Activated CD4-positive, CD25-positive, alpha-beta regulatory T cell (primary cell): ENCODE measurements at places on chromosomes 2 and 18.

GRCh38 chr18:30450927-30451326 lies 591.6 kb downstream of the DSC3 start:
- DNase-seq: no peak

DNA sequence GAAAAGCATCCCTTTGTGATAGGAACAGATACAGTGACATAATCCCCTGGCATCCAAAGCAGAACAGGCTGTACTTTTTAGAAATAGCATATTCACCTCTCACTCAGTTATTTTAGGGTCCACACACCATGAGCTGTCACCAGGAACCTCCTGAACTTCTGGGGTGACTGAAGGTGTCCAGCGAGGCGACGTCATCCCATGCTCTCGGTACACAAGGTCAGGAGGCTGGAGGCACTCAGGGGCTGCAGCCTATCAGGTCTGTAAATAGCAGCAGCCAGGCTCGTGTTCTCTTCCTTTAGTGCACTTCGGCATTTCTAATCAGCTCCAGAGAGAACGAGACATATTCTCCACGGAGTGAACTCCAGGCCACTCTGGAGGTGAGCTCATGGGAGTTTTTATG lies 98.3 kb downstream of the GATA6 start:
- no peak for DNase-seq

GRCh38 chr18:22171258-22172119 lies 2.1 kb downstream of the GATA6 start:
- DNase-seq: no peak

DNA sequence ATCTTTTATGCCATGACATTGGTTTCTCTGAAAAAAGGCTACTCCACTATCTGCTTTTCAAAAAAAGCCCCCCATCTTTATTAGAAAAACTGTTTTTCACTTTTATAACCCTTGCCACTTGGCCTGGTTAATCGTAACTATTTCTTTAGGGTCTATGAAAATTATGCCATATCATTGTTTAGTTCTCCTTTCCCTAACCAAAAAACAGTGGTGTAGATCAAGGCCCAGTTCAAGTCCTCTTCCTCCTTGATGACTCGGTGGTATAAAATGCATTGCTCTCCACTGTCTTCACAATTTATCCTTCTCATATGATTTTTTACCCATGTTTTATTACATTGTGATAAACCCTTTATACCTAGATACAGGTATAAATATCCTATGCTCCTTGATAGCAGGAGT lies 205.5 kb downstream of the ZNF521 start:
- DNase-seq: no peak

- DNase-seq: no peak
Measured at GRCh38 chr18:79947054-79947755, 4.2 kb downstream of the SLC66A2 start.

DNA sequence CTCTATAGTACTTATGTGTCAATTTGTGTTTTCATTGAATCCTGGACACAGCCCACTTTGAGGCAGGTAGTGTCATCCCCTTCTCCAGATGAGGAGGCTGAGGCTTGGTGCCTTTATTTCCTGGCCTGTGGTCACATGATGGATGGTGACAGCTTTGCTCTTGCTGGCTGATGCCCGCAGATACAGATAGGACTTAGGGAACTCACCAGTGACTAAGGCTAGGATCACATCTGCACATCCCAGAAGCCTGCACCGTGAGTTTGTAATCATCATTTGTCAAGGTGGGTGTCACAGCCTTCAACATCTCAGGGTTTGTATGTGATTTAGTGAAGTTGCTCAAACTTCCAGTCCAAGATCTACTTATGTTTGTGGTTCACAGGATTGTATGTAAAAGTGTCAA lies 295.1 kb upstream of the RAB12 start:
- DNase-seq: no peak
